Glutamatergic neuron (in vitro differentiated cells): ENCODE measurements at places on chromosomes 11 and 22.
A peak's percentile ranks its signal among the peaks of the same experiment; 100 is the strongest.

DNA sequence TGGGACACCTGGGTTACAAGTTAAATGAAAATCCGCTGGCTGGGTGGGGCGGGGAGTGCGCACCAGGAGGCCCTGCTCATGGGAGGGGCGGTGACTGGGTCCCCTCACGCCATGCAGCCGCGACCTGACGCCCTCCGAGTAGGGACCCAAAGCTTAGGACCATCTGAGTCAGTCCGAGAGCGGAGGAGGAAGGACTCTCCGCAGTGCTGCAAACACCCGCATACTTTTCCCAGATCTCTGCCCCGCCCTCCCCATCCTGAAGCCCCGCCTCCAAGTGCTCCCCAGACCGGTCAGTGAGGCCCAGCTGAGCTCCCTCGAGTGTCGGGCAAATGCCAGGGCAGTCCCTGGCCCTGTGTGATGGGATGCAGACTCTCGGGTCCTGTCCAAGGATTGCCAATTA, 6.6 kb upstream of the FLI1 start:
- peak; percentile 34 for DNase-seq

GRCh38 chr11:76801225-76801624, 18.1 kb downstream of the TSKU start:
- DNase-seq, result no peak

DNA sequence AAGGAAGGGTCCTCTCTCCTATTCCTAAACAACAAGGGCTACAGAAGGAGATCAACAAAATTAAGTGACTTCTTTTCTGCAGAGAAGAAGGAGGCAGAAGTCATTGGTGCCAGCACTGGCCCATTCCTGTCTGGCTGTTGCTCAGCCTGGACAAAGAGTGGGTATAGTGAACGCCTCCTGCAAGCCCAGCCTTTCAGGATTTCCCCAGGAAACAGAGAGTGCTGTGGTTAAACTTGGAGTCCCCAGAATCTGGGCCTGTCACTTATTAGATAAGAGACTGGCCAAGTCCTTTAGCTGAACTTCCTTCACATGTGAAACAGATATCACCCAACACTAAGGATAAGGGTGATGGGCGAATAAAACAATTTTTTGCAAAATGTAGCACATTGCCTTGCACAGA, 10.9 kb downstream of the TST start:
- no peak for DNase-seq

- DNase-seq, result no peak
These were observed 24.9 kb downstream of the COMMD9 start for GRCh38 chr11:36264011-36264972.

DNA sequence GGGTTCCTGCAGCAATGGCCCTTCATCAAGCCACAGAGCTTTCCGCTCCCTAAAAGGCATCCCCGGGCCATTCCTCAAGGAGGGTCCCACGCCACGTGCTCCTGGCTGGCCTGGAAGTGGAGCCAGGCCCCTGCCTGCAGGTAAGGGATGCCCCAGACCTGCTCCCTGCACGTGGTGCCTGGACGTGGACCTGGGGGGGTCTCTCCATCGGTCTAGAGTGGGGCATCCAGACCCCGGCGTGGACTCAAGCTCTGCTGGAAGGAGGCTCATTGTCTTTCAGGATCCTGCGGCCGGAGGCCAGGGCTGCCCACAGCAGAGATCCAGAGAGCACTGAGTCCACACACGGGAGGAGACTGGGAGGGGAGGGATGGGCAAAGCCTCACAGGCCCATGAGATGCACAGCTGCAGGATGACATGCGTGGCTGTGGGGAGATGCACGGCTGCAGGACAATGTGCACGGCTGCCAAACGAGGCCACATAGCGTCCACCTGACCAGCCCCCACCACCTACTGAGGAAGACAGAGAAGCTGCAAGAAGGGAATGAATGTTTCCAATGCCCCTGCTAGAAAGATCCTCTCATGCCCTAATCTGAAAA, 236.7 kb downstream of the BRD1 start:
- DNase-seq, result no peak
